Neural crest cell (in vitro differentiated cells): ENCODE measurements at places on chromosomes 4 and X.

- DNase-seq, result no peak
These were observed 49.4 kb upstream of the GUCY1A1 start for GRCh38 chr4:155617296-155617695.

GRCh38 chr4:7854216-7854615, 85.4 kb downstream of the AFAP1 start:
- no peak for DNase-seq

- DNase-seq, result no peak
These were observed 631.9 kb downstream of the ADGRL3 start for GRCh38 chr4:61831987-61832386.

DNA sequence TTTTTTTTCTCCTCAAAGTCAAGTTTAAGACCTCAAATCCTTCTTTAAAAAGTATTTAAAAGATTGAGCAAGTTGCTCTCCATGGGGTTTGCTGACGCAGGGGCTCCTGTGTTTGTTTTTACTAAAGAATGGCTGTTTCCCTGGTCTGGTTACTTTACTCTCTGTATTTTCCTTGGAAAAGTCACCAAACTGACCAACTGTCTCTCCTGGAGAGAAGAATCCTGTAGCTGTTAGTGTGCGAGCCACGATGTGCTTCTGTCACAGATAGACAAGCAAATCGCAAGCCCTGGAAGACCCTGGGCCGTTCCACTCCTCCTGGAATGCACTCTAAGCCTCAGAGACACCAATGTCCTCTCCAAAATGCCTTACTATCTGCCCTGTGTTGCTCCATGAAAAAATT, 212.1 kb downstream of the CHIC2 start:
- no peak for DNase-seq

- DNase-seq, result no peak
These were observed 10.9 kb upstream of the DCTD start for GRCh38 chr4:182928061-182928460.

- DNase-seq, result no peak
These were observed 232.3 kb upstream of the NEIL3 start for GRCh38 chr4:177077095-177077971.

- no peak for DNase-seq
These were observed 327.9 kb downstream of the FAT4 start for GRCh38 chr4:125642645-125643044.

- no peak for DNase-seq
These were observed 25.4 kb downstream of the MBNL3 start for GRCh38 chrX:132463411-132463810.

GRCh38 chr4:124030147-124030546, 633.6 kb downstream of the SPRY1 start:
- no peak for DNase-seq

DNA sequence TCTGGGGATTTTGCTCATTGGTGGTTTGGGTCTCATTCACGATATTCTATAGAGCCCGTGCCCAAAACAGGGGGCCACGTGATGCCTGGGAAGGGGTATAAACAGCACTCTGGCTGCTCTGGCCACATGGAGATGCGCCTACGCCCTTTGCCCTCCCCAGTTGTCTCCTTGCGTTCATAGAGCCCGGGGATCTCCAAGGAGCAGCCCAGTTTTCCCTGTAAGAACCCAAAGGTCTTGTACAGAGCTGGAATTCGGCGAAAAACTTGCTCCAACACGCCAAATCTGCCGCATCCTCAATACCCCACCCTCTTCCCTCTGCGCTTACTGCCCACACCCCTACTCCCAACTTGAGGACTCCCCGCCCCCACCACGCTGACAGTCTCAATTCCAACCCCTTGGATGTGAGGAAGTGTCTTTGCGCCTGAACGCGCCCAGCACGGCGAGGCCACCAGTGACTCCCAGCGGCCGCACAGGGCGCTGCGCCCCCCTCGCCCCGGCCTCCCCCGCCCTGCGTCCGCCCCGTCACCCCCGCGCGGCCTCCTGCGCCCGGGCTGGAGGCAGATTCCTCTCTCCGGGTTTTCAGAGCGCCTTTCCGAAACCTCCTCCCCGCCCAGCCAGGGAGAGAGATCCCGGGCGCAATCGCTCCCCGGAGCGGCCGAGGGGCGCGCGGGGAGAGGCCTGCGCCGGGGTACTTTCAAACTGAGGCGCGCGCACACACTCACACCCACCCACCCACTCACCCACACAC, at the start of gene NHS:
Gene NHS, plus strand, starts transcription at position 582 of the 748 bp plus-strand sequence. CDS start 558 bp downstream, outside the sequence.
- DNase-seq, result peak; percentile 69

- no peak for DNase-seq
These were observed 22.9 kb downstream of the APLN start for GRCh38 chrX:129631849-129632248.

GRCh38 chr4:71029504-71029903, 36.1 kb downstream of the DCK start:
- no peak for DNase-seq

DNA sequence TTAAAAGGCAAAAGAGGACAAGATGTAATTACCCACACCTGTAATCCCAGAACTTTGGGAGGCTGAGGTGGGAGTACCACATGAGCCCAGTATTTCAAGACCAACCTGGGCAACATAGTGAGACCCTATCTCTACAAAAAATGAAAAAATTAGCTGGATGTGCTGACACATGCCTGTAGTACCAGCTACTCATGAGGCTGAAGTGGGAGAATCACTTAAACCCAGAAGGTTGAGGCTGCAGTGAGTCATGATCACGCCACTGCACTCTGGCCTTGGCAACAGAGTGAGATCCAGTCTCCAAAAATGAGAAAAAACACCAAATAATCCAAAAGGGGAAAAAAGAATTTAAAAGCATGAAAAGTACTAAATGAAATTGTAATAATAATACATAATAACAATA, 30.8 kb downstream of the NR0B1 start:
- no peak for DNase-seq

DNA sequence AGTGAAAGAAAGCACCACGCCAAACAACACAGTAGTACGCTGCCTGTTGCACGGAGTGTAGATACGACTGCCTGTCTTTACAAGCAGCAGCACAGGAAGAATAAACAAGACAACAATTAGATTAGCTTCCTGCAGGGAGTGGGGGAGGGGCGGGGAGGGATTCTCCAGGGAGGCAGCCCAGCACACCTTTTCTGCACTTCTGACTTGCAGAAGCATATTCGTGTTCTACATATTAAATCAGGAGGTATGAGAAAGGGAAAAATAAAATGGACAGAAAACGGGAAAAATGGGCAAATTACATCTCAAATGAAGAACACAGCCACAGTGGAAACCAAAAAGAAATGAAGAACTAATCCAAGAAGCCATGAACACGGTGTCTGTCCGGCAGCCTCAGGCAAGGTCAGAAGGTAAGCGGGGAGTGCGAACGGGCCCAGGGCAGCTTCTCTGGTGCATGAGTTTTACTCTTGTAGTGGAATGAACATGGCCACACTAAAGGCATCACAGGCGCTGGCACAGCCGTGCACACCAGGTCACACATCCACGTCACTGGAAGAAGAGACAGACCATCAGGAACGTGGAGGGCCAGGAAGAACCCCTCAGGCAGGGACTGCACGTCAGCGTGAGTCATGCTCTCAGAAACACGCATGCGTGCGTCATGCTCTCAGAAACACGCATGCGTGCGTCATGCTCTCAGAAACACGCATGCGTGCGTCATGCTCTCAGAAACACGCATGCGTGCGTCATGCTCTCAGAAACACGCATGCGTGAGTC, 20.1 kb upstream of the ADRA2C start:
- DNase-seq, result no peak

GRCh38 chr4:80221161-80221560, 23.9 kb downstream of the PRDM8 start:
- DNase-seq, result no peak

GRCh38 chr4:37603070-37603468, 83.1 kb downstream of the RELL1 start:
- peak; percentile 94 for DNase-seq

- DNase-seq, result no peak
These were observed 13.2 kb upstream of the IL13RA2 start for GRCh38 chrX:115030625-115031024.

GRCh38 chrX:71251466-71251973, 2.4 kb downstream of the ZMYM3 start:
- no peak for DNase-seq

GRCh38 chr4:149741186-149741831, 74.3 kb downstream of the IQCM start:
- DNase-seq, result no peak

- DNase-seq, result no peak
These were observed 2.3 kb downstream of the P2RY4 start for GRCh38 chrX:70257423-70258288.

GRCh38 chr4:2878346-2878745, 34.7 kb downstream of the ADD1 start:
- DNase-seq, result no peak

GRCh38 chr4:176584031-176584606, 208.6 kb downstream of the VEGFC start:
- no peak for DNase-seq
